ENCODE measurements at places on chromosomes 13 and 19.

GRCh38 chr13:32468502-32469142 is 40.7 kb upstream of the N4BP2L1 start:
- no peak for DNase-seq

GRCh38 chr13:66875264-66875663 is 354.9 kb downstream of the PCDH9 start:
- no peak for DNase-seq

- DNase-seq = no peak
Measured at GRCh38 chr19:44476559-44477408, 23.5 kb downstream of the ZNF180 start.

GRCh38 chr13:47457626-47458025 is 543.4 kb downstream of the SUCLA2 start:
- no peak for DNase-seq

GRCh38 chr13:111316161-111316730 is 4.2 kb upstream of the TEX29 start:
- DNase-seq = no peak

DNA sequence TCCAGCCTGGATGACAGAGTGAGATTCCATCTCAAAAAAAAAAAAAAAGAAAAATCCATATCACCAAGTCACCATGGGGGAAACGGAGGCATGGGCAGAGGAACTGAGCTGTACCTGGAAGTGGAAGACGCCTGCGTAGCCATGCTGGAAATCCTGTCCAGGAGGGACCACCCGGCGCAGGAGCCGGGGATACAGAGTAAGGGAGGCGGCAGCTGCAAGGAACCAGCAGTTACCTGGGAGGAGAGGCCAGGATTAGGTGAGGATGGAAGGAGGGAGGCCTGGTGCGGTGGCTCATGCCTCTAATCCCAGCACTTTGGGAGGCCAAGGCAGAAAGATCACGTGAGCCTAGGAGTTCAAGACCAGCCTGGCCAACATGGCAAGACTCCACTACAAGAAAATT is 2.0 kb downstream of the CAPN12 start:
- no peak for DNase-seq

- DNase-seq = no peak
Measured at GRCh38 chr19:50644315-50644915, 4.7 kb upstream of the SYT3 start.

DNA sequence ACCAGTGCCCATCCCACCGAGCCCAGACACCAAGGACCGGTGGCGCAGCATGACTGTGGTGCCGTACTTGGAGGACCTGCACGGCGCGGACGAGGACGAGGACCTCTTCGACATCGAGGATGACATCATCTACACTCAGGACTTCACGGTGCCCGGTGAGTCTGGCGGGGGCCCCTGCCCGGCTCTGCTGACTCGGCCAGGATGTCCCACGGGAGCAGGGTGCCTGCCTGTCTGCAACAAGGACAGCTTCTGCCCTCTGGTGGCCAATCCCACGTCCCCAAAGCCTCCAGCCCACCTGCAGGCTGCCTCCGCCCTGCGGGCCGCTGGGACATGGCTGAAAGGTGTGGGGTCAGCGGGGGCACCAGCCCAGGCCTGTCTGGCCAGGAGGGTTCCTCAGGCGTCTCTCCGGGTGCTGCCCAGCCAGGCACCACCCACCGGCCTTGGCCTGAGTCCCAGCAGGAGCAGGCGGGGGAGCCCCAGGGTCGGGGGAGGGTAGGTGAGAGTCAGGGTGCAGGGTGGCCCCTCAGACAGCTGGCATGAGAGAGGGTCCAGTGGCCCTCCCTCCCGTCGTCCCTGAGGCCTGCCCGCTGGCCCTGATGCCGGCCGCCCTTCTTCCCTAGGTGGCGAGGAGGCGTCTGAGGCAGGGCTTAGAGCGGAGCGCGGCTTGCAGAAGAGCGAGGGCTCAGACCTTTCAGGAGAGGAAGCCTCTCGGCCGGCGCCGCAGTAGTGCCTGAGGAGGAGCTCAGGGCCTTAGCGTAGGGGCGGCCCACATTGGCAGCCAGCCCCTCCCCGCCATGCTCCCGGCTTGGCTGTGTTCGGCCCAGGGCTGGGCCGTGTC is 14.6 kb downstream of the CBARP start:
- no peak for DNase-seq

DNA sequence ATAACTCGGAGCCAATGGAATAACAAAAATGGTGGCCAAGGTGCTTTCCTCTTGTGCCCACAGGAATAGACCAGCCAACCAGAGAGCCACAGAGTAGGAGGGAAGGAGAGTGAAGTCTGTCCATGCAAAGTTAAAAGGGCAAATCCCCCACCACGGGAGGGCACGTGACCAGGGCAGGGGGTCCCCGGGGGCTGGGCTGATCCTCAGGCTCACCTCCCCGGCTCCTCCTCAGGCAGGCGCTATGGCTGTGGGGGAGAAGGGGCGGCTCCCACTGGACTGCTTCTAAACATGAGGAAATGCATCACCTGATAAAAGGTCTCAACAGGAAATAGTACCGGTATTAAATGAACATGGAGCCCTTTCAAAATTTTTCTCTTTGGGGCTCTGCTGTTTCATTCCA is 73.2 kb upstream of the SLC15A1 start:
- no peak for DNase-seq

DNA sequence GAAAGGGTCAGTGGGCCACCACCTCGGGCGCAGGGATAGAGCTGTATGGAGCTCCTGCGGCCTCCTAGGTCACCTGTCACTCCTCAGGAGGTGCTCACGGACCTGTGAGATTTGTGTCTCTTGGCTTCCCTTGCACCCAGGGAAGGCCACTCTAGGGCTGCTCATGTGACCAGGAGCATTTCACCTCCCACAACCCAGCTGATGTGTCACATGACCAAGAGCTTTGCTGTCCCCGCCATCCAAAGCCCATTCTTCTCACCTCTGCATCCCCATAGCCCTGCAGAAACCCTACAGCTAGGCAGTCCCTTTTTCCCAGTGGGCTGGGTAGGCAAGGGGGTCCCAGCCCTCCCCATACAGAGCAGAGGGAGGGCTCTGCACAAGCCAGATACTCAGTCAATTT is 51.2 kb downstream of the TSHZ3 start:
- DNase-seq = no peak

DNA sequence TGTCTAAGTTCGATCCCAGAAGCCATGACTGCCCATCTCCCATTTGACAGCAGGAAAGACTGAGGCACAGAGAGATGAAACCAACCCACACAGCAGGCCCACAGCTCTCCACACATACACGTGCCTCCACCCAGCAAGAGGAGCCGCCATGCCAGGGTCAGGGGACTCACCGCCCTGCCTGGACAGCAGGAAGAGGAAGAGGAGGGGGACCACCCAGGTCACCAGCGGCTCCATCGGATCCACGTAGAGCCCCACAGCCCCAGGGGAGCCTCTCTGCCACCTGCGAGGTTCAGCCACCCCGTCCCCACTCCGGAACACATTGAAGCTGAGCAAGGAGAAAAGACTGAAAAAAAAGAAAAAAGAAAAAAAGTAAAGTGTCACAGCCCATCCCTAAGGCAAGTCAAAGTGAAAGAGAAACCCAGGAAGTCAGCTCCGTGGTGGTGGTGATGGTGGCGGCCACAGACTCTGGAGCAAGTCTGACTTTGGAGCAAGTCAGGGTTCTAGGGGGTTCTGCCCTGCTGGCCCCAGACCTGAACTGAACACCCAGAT is at the start of gene IL12RB1:
IL12RB1 (minus strand) TSS at position 345 of the 549 bp plus-strand sequence; CDS start at position 234, 111 bp downstream.
- DNase-seq = no peak

DNA sequence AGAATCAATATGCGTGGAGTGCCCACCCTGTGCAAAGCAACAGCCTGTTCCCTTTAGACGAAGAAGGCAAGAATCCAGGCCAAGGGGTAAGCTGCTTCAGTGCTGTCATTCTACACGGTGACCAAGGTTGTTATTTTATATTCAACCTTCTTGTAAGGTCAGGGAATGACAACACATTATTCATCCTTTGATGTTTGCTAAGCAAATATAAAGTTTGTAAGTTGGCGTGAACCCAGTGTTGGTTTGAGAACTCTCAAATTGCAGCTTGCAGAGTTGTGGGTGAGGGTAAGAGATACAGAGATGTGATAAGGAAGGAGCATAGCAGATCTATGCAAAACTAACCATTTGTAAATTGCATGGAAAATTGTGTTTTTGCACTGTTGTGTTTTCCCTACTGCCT is 436.7 kb downstream of the FGF9 start:
- no peak for DNase-seq

DNA sequence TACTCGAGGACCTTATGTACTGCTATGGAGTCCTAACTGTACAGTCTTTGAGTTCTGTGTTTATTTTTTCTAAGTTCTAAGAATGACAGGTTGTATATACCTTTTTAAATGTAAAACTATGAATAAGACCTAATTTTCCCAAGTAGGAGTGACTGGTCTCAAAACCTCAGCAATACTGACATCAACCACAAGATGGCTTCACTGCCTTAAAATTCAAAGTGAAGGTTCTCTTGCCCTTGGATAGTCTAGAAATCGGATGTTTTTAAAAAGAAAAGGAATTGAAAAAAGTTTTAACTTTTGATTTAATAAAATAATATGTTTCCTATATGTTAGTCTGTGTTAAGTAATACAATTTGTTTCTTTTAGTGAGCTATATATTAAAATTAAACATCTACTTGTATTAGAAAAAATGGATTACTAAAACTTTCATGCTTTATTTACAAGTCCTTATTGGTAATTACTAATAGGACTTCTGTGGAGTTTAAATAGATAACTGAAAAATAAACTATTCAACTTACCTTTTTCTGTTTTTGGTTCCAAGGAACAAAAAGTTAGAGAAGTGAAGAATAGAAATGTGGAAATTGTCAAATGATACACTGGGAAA is 52.0 kb downstream of the TDRD3 start:
- DNase-seq = no peak

GRCh38 chr13:24615114-24615513 is 65.1 kb upstream of the ATP12A start:
- no peak for DNase-seq

DNA sequence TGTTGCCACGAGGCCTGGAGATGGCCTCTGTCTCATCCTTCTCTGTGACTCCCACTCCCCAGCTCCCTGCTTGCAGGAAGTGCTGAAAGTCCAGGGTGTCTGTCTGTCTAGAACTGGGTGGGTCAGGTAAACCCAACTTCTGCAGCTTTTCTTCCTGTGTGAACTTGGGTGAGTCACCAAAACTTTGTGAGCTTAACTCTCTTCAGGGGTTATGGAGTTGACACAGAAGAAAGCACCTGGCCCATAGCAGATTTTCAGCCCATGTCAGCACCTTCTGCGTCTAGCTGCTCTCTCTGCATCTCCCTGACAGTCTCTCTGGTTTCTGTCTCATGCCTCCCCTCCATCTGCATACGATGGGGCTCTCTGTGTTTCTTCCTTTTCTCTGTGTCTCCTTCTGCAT is 4.2 kb upstream of the CACNG7 start:
- no peak for DNase-seq

DNA sequence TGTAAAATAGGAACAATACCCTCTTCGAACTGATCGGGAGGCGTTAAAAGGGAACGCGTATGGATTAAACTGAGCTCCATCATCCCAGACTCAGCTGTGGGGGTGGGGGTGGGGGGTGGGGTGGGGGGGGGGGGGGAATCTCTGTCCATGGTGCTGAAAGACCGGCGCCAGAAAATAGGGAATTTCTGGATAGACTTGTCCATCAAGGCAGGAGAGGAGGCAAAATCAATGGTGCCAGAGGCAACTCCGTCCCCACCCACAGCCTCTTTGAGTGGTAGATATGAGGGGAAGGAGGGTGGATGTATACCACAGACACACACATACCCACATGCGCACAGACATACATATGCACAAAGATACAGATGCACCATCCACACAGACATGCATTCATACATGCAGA is 37.4 kb downstream of the ZNF787 start:
- no peak for DNase-seq

DNA sequence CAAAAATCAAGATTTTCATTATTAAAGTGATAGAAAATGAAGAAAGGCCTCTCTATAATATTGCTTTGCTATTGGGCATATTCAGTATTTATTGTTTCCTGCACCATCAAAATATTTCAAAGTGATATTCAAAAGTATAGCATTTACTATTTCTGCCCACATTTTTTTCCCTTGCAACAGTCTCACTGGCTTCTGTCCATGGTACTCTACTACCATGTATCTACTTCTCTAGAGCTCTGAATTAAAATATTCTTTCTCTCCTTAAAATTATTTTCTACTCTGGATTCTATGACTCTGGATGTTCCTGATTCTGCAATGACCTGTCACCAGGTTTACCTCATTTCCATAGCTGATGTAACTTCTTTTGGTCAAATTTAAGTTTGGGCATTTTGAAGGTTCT is 1508.3 kb upstream of the PRR20A start:
- DNase-seq = no peak

- no peak for DNase-seq
Measured at GRCh38 chr13:104701591-104701990, 1635.4 kb upstream of the SLC10A2 start.

DNA sequence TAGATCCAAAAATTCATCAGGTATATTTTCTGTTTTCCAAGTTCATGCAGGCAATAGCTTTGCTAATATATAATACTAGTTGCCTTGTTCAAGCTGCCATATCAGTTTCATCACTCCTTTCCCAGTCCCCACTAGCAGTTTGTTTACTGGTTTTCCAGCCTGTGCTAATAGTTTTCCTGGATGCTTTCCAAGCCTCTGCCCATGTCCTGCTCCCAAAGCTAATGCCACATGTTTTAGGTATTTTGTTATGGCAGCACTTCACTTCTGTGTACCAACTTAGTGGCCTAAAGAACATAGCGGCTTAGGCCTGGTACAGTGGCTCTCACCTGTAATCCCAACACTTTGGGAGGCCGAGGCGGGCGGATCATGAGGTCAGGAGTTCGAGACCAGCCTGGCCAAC is 28.1 kb upstream of the ZNF527 start:
- no peak for DNase-seq

DNA sequence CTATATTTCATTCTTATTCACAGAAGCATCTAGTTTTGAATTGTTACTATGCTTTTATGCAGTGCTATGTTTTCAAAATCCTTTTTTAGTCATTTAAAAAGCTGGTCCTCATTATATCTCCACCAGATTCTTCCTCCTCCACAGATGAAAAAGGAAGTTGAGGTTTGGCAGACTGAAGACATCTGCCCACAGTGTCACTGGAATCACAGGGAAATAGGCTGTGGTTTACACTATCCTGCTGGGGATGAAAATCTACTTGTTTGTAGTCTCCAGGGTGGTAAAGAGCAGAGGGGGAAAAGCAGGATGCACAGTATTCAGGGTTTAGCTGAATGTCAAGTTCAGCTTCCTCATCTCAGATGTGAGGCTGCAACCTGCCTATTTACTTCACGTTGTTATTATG is 351.2 kb downstream of the DNAJC15 start:
- DNase-seq = no peak

DNA sequence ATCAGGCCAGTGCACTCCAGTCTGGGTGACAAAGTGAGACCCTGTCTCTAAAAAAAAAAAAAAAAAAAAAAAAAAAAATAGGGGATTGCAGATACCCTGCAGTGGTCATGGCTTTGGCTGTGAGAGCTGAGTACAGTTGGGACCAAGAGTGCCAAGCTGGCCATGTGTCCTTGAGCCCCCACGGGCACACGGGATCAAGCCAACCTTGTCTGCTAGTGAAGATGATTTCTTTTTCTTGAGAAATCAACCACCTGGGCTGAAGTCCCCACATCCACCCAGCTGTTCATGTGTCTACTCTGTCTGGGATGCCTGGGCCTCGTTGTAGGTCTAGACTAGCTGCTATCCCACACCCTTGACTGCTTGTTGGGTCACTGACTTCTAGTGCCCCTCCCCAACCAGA is 34.0 kb downstream of the CERS4 start:
- DNase-seq = no peak
